ENCODE measurements at places on chromosomes 5 and 9. TPM values are rescaled to one million over a fixed set of nuclear protein-coding genes. Genes with fewer than 3 reads are reported as not detected.

Gene CER1
- total RNA-seq, result not detected

Gene PCDHGB6
- 8.1 TPM for total RNA-seq

Gene CCNO
- total RNA-seq, result not detected

Gene PDLIM4
- total RNA-seq, result 136 TPM

Gene ADAMTS12
- total RNA-seq, result 5.0 TPM

Gene TLR4
- total RNA-seq, result 16.6 TPM

Gene TAF11L6
- total RNA-seq, result not detected

Gene NIPAL4
- 4.2 TPM for total RNA-seq

Gene IL5
- not detected for total RNA-seq

Gene CTSV
- not detected for total RNA-seq

Gene PIP5K1B
- 1.3 TPM for total RNA-seq

Gene GPSM1
- total RNA-seq, result 17.9 TPM

Gene ENTPD8
- total RNA-seq, result not detected

Gene AK8
- 0.39 TPM for total RNA-seq

Gene SPATA31A3
- total RNA-seq, result not detected

Gene TOPORS
- 25.9 TPM for total RNA-seq

Gene SLC6A3
- total RNA-seq, result not detected

Gene RXRA
- total RNA-seq, result 81.0 TPM

Gene TBC1D13
- 12.4 TPM for total RNA-seq

Gene FOXI1
- not detected for total RNA-seq

Gene ARL14EPL
- total RNA-seq, result not detected

Gene NEURL1B
- 34.1 TPM for total RNA-seq

Gene CKS2
- 6.5 TPM for total RNA-seq

Gene SLCO6A1
- total RNA-seq, result not detected

Gene SH3GL2
- total RNA-seq, result 6.6 TPM

Gene PRUNE2
- total RNA-seq, result 709 TPM

Gene SHC3
- total RNA-seq, result 4.0 TPM

Gene TPM2
- 14,576 TPM for total RNA-seq

Gene SMC2
- total RNA-seq, result 10.4 TPM

Gene PCDHGC4
- 0.91 TPM for total RNA-seq

Gene PCDHGA8
- total RNA-seq, result 2.3 TPM

Gene PHYHD1
- total RNA-seq, result 12.1 TPM

Gene DDX4
- not detected for total RNA-seq

Gene PCDHA11
- 0.26 TPM for total RNA-seq

Gene RNF145
- total RNA-seq, result 84.1 TPM

Gene SPINK4
- not detected for total RNA-seq

Data from esophagus muscularis mucosa (tissue), 4 donors.